ENCODE measurements at places on chromosomes 1 and 21. TPM values are rescaled to one million over a fixed set of nuclear protein-coding genes. Genes with fewer than 3 reads are reported as not detected.

MROH7 gene
- 0.30 TPM for total RNA-seq

KTI12 gene
- 10.1 TPM for total RNA-seq

ITLN2 gene
- 1.3 TPM for total RNA-seq

PADI4 gene
- not detected for total RNA-seq

HFM1 gene
- total RNA-seq: 0.26 TPM

ELF3 gene
- 116 TPM for total RNA-seq

S100A1 gene
- total RNA-seq: 18.1 TPM

GUCA2A gene
- total RNA-seq: 28.8 TPM

- H3K36me3 ChIP-seq: no peaks in the 10 kb centered on the region
- no peaks in the 10 kb centered on the region for H3K27me3 ChIP-seq
- H3K4me3 ChIP-seq: no peak overlapping the region
Measured at GRCh38 chr1:5758000-5758858, 234.0 kb downstream of the NPHP4 start.

- H3K27ac ChIP-seq: no peak overlapping the region
- H3K4me1 ChIP-seq: no peaks in the 10 kb centered on the region
- H3K4me3 ChIP-seq: no peak overlapping the region
- H3K27me3 ChIP-seq: no peaks in the 10 kb centered on the region
- no peaks in the 10 kb centered on the region for H3K36me3 ChIP-seq
Measured at GRCh38 chr1:33738536-33738935, 125.3 kb upstream of the HMGB4 start.

DNA sequence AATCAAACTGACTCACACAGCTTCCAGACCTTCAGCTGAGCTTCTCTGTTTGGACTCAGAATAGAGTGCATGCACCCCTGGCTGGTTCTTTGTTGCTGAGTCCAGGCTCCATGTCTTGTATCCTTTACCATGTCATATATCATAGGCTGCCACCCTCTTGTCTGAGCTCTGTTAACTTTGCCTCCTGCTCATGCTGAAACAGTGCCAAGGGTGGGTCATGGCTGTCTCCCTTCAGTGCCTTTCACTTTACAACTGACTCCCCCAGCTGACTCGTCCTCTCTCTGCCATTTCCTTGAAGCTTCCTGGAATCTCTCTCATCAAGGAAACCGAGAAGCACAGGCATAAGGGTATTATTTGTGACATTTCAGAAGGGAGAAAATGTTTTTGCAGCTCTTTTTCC lies 885.3 kb downstream of the TTLL7 start:
- no peaks in the 10 kb centered on the region for H3K27me3 ChIP-seq
- no peaks in the 10 kb centered on the region for H3K36me3 ChIP-seq
- H3K27ac ChIP-seq: no peak overlapping the region

DNA sequence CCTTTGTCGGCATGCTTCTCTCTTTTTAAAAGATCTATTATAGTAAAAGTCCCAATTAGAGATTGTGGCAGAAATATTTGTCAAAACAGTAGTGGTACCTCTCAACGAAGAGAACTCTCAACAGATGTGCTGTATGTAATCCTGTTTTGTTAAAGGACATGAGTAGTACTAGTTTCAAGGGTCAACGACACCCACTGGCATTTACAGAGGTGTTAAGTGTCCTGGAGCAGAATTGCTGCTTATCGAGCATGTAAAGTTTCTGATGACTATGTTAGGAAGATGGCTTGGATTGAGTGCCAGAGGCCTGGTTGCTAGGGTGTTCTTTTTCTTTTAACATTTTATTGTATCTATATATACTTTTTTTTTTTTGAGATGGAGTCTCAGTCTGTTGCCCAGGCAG lies 27.1 kb downstream of the CELF3 start:
- no peaks in the 10 kb centered on the region for H3K36me3 ChIP-seq
- no peaks in the 10 kb centered on the region for H3K27me3 ChIP-seq
- no peak overlapping the region for H3K4me3 ChIP-seq
- no peaks in the 10 kb centered on the region for H3K4me1 ChIP-seq

GRCh38 chr1:221911714-221912113 lies 169.8 kb upstream of the DUSP10 start:
- no peak for DNase-seq
- H3K27me3 ChIP-seq: no peaks in the 10 kb centered on the region
- H3K27ac ChIP-seq: no peak overlapping the region
- H3K36me3 ChIP-seq: no peaks in the 10 kb centered on the region
- H3K4me3 ChIP-seq: no peak overlapping the region
- no peaks in the 10 kb centered on the region for H3K4me1 ChIP-seq

DNA sequence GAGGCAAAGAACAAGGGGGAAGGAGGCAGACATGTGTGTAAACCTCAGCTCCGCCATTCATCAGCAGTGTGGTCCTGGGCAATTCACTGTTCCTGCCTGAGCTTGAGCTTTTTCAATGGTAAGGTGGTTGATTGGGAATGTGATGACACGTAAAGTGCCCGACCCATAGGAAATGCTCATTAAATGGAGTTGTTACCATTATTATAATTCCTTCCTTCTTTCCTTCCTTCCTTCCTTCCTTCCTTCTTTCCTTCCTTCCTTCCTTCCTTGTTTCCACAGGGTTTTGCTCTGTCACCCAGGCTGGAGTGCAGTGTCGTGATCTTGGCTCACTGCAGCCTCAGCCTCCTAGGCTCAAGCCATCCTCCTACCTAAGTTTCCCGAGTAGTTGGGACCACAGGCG lies 4.3 kb downstream of the GPR37L1 start:
- DNase-seq: no peak
- H3K4me3 ChIP-seq: no peak overlapping the region
- no peaks in the 10 kb centered on the region for H3K36me3 ChIP-seq

GRCh38 chr21:35625576-35625975 lies 434.8 kb downstream of the SETD4 start:
- H3K4me3 ChIP-seq: no peak overlapping the region
- H3K36me3 ChIP-seq: no peaks in the 10 kb centered on the region
- no peak for DNase-seq
- H3K27ac ChIP-seq: no peak overlapping the region

DNA sequence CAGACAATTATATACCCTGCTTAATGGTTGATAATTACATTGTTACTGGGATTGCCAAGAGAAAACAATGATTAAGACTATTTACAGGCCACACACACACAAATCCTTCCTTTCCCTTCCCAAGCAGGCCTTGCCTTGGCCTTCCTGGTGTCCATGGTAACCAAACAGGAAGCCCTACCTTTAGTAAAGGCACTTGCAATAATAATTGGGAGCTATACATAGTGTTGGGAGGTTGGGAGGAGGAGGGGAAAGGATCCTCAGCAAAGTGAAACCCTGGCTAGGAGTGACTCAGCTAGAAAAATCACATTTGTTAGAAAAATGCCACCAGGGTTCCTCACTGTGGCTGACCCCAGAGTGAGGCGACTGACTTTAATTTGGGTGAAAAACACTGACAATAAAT lies 122.3 kb upstream of the ADAR start:
- DNase-seq: no peak
- H3K36me3 ChIP-seq: no peaks in the 10 kb centered on the region
- no peak overlapping the region for H3K27ac ChIP-seq
- no peaks in the 10 kb centered on the region for H3K27me3 ChIP-seq

GRCh38 chr21:43361493-43362296 lies 65.2 kb downstream of the SIK1 start:
- no peaks in the 10 kb centered on the region for H3K27me3 ChIP-seq
- H3K4me3 ChIP-seq: no peak overlapping the region
- DNase-seq: no peak
- no peaks in the 10 kb centered on the region for H3K4me1 ChIP-seq
- H3K36me3 ChIP-seq: no peaks in the 10 kb centered on the region

GRCh38 chr1:62457955-62458354 lies 21.1 kb downstream of the USP1 start:
- H3K36me3 ChIP-seq: no peaks in the 10 kb centered on the region
- no peak overlapping the region for H3K4me3 ChIP-seq
- no peak overlapping the region for H3K27ac ChIP-seq
- H3K27me3 ChIP-seq: no peaks in the 10 kb centered on the region
- H3K4me1 ChIP-seq: no peaks in the 10 kb centered on the region
- DNase-seq: no peak

GRCh38 chr1:19969898-19970660 lies 9.3 kb downstream of the PLA2G2A start:
- DNase-seq: no peak
- H3K36me3 ChIP-seq: no peaks in the 10 kb centered on the region
- no peak overlapping the region for H3K27ac ChIP-seq
- H3K4me3 ChIP-seq: no peak overlapping the region

GRCh38 chr1:180640531-180640949 lies 8.7 kb downstream of the XPR1 start:
- no peaks in the 10 kb centered on the region for H3K27me3 ChIP-seq
- peak; percentile 74 for DNase-seq
- H3K4me1 ChIP-seq: peaks cover 47% of the 10 kb centered on the region
